Caco-2 (cell line): ENCODE measurements at places on chromosomes 6 and 20.
A peak's percentile ranks its signal among the peaks of the same experiment; 100 is the strongest.

- DNase-seq = no peak
These were observed 1.8 kb downstream of the EPB41L2 start for GRCh38 chr6:131061041-131061750.

DNA sequence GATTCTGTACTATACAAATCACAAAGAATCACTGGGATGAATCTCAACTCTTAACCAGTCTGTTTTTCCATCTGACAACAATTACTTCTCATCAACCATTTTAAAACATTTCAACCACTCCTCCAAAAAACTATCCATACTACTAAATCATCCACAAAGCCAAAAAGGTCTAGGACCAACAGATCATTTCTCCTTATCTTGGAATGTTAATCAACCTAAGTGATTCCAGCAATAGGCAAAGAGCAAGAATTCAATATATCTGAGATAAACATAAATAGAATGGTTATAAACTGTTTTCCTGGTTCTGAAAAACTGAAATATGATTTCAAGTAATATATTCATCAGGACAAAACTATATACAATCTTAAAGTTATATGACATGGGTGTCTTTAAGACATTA, 28.6 kb downstream of the RANBP9 start:
- no peak for DNase-seq

DNA sequence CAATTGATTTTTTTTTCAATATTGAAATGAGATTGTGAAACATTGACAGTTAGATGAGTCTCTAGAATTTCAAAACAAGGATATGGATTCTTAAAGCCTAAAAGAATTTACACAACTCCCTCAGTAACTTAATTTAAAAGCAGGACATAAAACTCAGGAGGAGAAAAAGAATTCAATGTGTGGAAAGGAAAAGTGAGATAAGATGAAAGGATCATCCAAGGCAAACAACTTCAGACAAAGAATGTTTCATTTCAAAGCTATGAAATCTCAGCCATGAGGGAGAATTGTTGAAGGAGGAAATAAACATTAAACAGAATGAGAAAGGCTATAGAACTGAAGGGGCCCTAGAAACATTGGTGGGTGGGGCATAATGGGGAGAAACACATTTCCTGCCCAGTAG, 191.7 kb upstream of the NOX3 start:
- DNase-seq = no peak

DNA sequence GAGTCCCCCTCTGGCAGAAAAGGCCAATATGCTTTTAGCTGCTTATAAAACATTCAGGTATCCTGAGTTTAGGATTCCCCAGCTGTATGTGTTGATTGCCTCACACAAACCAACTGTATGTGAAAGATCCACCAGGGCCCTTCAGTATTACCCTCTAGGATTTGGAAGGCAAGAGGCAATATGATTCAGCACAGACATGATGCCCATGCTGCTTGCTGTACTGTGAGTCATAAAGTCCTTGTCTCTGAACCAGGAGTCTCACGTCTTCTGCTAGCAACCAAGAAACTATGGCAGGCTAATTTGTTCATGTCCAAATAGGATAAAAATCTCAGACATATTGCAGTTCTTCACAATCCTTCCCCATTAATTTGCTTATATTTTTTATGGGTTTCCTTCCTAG, 789.2 kb upstream of the SLC35B3 start:
- no peak for DNase-seq

DNA sequence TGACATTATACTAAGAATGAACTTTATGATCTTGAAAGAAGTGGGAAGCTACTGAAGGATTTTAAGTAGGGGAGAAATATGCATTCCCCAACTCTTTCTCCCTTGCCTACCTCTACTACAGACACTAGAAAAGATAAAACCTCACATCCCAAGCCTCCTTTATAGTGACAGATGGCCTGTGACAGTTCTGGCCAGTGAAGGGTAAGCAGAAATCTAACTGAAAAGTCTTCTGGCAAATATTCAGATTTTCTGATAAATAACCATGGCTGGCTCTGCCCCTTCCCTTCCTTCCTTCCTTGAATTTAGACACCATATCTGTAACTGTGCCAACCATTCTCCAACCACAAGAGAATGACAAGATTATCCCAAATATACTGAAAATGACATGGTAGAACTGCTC, 10.2 kb upstream of the BEND6 start:
- no peak for DNase-seq

DNA sequence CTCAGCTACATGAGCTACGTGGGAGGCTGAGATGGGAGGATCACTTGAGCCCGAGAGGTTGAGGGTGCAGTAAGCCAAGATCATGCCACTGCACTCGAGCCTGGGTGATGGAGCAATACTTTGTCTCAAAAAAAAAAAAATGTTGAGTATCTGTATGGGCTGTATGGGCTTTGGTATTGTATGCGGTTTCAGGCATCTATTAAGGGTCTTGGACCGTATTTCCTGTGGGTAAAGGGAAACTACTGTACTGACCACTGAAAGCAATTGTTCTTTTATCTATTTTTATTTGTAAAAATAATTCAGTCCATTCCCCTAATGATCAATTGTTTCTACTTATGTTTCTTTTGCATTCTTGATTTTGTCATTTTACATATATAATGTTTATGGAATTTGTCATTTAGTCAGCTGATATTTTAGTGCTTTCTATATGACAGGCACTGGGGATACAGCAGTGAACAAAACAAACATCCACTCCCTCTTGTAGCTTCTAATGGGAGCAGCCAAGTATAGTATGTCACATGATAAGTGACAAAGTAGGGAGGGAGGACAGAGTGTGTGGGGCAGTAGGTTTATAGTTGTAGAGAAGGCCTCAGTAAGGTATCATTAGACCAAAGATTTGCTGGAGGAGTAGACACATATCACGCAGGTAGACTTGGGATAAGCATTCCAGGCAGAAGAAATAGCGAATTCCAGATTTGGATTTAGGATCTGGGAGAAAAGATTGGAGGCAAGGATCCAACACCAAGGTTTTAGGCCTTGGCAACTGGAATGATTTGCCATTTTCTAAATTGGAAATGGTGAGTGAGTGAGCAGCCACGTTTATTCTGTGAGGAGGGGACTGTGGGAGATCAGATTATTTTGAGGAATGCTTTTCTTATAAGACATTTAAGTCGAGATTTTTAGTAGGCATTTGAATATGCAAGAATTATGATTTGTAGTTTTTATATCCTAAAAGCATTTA, 6.0 kb downstream of the PCMT1 start:
- no peak for DNase-seq

GRCh38 chr6:54722328-54722727, 124.2 kb upstream of the FAM83B start:
- no peak for DNase-seq

- no peak for DNase-seq
These were observed 108.5 kb downstream of the MANEA start for GRCh38 chr6:95685822-95686221.

- no peak for DNase-seq
These were observed 4.3 kb downstream of the MICA start for GRCh38 chr6:31407699-31408098.

- DNase-seq = no peak
These were observed 4.8 kb downstream of the TBPL1 start for GRCh38 chr6:133957780-133958242.

DNA sequence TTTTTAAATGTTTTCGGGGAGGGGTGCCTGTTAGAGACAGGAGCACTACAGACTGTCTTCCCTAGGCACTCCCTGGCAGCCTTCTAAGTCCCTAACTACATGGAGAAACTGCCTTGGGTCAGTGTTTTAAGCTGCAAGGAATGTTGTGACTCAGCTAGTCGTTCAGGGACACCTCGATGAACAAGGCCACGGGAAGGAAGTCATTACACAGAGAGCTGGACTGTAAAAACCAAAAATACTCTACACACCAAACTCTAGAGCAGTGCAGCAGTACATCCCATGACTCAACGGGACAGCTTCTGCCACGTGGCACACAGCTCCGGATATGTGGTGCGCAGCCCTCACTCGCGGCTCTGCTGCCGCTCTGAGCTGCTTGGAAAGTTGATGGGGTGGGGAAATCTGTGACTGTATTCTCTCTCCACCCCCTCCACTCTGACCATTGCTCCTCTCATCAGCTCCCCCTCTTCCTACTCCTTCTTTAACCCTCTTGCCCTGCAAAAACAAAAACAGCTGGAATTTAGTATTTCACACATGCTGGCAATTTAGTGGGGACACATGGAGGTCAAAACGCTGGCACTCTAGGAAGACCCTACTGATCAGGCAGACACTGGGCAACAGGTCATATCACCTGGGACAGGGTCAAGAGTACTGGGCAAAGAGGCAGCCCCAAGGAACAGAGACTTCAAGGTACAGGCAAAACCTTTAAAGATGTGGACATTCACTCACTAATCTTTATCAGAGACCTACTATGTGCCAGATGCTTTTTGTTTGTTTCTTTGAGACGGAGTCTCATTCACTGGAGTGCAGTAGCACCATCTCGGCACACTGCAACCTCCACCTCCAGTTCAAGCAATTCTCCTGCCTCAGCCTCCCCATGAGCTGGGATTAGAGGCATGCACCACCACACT, 10.9 kb upstream of the LPIN3 start:
- DNase-seq = peak; percentile 51

GRCh38 chr6:75150685-75151412, 55.0 kb downstream of the COL12A1 start:
- no peak for DNase-seq

- DNase-seq = no peak
These were observed 14.8 kb downstream of the ARMC12 start for GRCh38 chr6:35751594-35751993.

GRCh38 chr20:12455148-12455547, 537.5 kb downstream of the BTBD3 start:
- DNase-seq = no peak

DNA sequence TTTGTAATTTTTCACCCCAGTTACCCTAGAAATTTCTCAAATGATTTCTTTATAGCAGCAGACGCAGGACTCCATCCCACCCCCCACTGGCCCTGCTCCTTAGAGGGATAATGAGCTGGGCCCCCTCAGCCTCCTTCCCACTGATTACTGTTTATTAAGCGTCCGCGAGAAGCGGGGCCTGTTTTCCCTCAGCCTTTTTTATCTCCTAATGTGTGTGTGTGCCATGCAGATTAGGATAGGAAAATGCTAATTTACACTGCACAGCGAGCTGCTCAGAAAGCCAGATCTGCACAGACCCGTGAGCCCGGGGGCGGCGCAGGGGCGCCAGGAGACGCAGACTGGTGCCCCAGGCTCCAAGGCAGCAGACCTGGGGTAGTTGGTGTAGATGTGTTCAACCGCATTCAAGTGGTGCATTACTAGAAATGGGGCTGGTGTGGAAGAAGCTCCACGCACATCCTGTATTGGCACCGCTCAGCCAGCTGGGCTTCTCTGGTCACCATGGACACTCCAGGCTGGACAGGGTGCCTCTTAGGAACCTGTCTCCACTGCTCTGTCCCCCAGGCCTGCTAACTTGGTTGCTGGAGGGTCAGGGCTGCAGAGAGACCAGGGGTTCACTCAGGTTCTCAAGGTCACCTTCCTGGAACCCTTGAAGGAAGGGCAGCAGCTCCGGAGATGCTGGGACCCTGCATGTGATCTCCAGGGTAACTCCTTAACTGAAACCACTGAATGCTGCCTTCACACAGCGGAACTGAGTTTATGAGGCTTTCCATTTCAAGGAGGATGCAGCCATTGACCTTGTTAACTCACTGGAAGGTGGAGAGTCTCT, 256.3 kb downstream of the ERMARD start:
- no peak for DNase-seq

DNA sequence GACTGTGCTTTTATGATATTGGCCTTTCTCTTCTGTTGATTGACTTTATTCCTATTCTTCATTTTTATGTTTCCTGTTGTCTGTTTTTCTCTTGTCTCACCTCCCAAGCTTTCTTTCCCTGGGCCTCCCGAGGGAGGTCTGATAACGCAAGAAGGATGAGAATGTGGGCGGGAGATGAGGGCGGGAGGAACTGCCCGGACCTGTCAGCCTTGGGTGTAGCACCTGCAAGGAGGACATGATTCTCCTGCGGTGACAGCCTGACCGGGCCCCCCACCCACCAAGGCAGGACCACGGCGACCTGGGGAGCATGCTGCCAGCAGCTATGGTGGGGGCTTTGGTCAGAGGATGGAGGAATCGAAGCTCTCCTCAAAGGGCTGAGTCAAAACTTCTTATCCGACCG, 86.9 kb downstream of the PLEKHG1 start:
- DNase-seq = peak; percentile 76

DNA sequence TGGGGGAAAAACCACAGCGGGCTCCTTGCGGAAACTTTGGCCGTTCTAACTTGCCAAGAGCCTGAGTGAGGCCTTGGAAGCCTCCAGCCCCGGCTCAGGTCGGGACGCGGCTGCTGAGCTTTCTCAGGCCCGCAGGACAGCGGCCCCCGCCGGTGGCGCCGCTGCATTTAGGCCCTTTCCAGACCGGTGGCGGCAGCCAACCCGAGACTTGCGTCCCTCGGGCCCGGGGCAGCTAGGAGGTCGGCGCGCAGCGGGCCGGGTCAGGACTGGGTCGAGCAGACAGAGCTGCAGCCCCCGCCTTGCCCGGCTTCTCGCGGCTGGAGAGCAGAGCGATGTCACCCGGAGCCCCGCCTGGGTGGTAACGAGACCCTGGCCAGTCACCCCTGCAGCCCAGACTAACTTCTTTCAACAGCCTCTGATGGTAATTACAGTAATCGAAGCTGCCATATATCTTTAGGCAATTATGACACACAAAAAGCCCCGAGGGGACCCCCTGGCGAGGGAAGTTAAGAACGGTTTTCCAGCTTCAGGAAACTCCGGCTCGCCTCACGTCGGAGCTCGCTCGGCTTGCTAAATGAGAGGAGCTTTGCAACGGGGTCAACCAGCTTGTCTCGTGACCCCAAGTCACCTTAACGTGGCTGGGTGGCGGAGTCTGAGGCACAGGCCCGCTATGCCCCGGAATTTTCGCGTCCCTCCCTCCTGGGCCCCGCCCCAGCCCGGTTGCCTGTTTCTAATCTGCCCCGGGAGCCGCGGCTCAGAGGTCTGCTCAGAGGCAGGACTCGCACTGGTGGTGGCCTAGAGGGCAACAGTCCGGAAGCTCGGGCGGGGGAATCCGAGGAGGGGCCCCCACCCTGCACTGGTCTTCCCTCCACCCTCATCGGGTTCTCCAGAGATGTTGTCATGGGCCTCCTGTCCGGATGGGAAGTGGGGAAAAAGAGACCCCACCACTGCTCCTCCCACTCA, 3.0 kb downstream of the NR2E1 start:
- DNase-seq = no peak

DNA sequence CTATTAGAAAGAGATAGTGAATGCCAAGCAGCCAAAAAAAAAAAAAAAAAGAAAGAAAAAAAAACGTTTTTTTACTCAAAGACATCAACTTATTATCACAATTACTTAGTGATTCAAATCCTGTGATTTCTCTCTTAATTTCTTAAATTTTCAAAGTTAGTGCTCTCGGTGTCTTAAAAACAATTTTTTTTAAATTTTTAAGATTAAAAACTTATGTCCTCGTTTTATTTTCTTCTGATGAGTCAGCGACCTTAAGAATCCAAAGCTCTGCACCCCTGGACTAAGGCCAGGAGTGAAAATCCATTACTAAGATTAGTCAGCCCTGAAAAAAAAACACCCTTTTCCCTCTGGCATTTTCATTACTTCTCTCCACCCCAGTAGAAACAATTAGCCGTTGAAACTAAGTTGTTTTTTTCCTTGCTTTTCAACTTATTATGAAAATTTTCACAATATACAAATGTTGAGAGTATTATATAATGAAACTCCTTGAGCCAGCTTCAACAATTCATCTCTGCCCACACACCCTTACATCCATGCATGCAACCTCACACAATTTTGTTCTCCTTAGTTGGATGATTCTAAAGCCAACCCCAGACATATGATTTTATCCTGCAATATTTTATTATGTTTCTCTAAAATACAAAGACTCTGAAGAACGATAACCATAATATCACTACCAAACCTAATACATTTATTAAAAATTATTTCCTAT, 85.6 kb upstream of the CARMIL1 start:
- DNase-seq = no peak

- no peak for DNase-seq
These were observed 51.4 kb downstream of the MDGA1 start for GRCh38 chr6:37646097-37646864.
